ENCODE measurements at places on chromosomes 6 and 20.

- no peak for DNase-seq
Measured at GRCh38 chr20:43751167-43752050, 24.6 kb upstream of the GTSF1L start.

DNA sequence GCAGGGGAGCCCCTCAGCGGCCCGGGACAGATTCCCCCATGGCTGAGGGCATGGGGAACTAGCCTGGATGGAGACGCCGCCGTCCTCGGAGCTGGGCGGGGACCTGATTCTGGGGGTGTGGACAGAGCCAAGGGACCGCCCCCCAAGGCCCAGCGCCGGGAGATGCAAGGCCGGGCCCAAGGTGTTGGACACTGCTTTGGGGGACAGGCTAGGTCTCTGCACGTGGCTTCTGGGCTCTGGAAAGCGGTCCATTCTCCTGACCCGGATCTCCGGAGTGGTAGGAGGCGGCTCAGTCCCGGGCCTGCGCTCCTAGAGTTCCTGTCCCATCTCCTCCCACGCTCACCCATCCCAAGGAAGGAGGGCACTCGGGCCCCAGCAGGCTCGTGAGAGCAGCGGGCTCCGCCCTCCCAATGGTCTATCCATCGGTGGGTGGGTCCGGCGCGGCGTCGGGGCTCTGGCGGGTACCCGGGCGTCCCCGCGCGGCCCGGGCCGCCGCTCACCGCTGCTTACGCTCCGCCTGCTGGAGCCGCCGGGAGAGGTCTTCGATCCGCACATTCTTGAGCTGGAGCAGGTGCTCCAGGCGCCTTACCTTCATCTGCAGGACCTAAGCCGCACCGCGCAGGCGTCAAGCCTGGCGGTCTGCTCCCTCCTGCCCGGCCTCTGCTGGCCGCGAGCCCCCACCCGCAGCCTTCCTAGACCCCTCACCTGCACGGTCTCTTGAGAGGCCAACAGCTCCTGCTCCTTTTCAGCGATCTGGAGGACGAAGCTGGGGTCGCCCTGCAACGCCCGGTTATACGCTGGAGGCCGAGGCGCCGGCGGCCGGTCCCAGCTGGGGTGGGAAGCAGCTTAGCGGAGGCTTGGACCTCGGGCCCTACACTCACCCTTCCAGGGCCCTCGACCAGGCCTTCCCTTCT is 3.3 kb downstream of the SPEF1 start:
- no peak for DNase-seq

- no peak for DNase-seq
Measured at GRCh38 chr6:139439349-139439748, 64.9 kb upstream of the CITED2 start.

GRCh38 chr6:44805238-44805846 is 417.8 kb downstream of the CDC5L start:
- no peak for DNase-seq

GRCh38 chr20:62776692-62777527 is 19.4 kb upstream of the MRGBP start:
- DNase-seq, result peak; percentile 30

DNA sequence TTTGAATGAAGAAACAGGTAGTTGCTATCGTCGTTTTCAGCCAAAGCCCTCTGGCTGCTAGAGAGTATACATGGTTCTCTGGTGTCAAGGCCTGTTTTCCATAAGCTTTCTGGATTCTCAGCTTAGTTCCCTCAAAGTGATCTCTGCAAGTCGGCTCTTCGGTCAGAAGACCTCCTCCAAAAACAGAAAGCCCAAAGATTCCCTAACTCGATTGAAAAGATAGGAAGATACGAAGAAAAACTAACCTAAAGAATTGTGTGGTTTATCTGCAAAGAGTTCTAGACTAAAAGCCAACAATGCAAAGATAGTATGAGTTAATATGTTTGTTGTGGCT is 545 bp upstream of the ASCC3 start:
- no peak for DNase-seq

DNA sequence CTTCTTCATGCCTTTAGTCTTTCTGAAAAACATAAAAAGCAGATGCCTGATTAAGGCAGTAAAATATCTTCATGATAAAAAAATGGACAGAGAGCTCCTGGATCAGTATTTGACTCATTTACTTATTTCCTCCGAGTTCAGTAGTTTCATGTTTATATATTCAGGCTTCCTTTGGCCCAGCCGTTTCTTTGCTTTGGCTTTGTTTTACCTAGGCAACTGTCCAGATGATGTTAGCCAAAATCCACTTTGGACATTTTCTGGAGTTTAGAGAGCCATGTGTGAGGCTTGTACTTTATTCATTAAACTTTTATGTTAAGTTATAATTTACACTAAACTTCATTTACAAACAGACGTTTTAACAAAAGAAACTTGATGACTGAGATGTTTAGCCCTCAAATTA is 307.1 kb upstream of the RSPO3 start:
- DNase-seq, result peak; percentile 19

DNA sequence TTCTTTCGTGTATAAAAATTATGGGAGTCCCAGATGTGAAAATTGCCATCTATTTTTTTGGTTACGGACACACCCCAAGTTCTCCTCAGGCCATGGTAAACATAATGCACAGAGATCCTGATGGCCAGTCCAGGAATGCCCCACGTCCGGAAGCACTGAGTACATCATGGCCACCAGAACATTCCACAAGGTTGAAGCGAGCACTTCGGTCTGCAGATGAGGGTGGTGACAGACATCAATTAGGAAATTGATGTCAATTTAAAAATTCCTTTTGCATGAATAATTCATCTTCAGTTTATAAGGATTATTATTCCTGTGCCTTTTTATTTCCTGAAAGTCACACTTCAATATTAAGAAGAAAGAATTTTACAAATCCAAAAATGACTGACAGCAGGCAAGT is 13.2 kb upstream of the EXOC2 start:
- no peak for DNase-seq

DNA sequence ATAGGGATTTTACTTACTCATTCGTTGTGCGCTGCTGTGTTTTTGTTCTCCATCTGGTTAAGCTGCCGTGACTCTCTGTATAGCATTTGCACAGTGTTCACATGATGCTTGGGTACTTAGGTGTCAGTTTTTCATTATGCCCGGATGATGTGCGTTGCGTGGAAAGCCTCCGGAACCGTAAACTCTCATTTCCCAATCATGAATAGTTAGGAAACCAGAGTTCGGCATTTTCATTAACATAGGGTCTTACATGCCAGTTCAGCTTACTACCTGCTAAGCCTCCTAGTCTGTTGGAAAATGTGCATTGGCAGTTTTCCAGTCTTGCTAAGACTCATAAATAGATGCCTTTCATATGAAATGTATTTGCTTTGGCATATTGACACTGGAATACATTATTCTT is 483.4 kb upstream of the FLRT3 start:
- DNase-seq, result no peak

DNA sequence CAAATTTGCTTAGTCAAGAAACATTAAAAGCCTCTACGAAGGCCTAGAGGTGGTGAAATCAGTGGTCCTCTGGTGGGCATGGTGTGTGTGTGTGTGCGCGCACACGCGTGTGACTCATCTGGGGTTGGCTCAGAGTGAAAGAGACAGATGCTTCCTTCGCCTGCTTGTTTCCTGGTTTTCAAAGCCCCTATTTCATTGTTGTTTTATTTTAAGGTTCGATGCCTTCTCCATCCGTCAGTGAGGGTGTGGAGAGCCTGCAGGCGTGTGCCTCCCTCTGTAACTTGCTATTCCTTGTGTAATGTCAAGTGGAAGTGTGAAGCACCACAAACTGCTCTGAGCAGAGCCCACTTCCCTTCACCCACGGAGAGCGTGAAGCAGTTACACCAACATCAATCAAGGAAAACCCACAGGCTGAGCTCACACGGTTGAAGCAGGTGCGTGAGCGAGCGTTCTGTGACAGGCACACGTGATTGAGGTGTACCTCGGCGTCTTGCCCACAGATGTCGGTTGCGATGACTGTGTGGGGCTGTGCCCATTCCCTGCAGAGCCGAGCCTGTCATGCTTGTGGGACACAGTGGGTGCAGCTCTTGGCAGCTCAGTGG is 233.9 kb downstream of the PRL start:
- DNase-seq, result no peak

DNA sequence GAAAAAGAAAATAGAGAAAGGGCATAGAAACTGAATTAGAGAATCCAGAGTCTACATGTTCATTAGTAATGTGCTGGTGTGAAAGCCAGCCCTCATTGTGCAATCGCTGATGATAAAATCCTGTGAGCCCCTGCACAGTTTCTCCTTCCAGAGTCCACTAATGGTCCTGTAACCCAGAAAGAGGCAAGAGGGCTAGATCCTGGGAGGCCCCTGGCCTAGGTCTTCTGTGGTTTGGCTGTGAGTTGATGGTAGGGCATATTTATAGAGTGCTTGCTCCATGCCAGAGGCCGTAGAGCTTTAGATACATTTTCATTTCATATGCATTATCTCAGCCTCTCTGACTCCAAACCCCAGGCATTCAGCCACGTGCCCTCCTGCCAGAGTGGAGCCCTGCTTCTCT is 94.9 kb upstream of the MTHFD1L start:
- DNase-seq, result no peak

DNA sequence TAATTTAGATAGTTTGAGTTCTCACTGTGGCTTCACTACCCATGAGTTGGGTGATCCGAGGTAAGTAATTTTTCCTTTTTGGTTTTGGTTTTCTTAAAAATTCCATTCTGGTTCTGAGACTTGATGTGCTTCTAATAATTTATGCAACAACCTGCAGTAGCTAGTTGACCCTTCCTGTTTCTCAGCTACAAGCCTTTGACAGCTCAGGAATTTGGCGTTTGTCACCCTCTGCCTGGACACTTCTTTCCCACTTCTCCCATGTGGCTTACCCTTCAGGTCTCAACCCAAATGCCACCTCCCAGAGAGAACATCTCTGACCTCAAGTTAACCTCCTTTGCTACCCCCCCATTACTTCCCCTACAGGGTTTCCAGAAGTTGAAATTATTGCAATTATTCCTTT is 49.7 kb upstream of the TSHZ2 start:
- DNase-seq, result no peak

DNA sequence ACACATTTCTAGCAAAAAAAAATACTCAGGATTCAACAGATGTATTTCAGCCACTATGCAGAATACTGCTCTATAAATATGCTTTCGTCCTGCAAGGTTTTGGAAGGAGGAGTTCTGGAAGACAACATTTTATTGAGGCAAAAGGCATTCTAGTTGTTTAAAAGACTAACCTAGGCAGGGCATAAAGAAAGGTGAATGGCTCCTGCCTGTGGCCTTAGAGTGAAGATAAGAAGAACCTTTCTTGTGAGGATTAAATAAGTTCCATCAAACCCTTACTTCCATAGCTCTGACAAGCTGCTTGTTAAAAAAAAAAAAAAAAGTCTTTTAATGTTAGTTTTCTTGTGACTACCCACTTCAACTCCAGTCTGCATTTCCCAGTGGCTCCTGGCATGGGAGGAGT is 139.8 kb downstream of the ADGRB3 start:
- DNase-seq, result no peak

DNA sequence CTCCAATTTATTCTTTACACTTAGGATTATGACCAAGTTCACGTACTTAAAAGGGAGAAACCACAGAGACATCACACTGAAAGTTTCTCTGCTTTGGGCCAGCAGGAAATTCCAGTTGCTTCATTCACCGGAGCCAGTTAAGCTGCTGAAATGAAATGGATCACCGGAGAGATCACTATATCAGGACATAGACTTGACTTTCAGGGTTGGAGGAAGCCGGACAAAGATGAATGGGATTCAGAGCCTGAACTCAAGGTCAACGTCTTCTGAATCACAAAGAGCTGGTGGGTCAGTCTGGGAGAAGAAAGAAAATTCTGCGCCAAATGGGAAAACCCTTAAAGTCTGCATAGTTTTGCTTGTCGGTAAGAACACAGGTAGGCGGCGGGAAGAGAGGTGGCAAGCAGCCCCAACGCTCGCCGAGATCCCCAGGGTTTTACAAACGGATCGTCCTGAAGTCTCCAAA is 81.9 kb upstream of the CCDC28A start:
- DNase-seq, result peak; percentile 28

GRCh38 chr6:135622081-135622480 is 124.5 kb upstream of the AHI1 start:
- DNase-seq, result no peak

- no peak for DNase-seq
Measured at GRCh38 chr6:70738028-70738427, 70.3 kb downstream of the SMAP1 start.

DNA sequence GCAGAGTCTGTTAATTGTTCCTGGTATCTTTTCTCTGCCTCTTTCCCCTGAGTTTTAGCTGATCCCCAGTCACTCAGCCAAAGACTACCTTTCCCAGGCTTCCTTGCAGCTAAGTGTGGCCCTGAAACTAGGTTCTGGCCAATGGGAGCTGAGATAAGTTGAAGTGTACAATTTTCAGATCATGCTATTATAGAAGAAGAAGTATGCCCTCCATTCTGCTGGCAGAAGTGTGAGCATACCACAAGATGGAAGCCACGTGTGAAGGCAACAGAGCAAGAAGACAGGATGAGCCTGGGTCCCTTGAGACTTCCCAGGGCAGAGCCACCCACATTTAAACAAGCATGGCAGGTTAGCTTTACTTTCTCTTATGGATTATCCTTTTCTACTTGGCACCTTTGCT is 273.2 kb downstream of the HIVEP2 start:
- DNase-seq, result no peak

DNA sequence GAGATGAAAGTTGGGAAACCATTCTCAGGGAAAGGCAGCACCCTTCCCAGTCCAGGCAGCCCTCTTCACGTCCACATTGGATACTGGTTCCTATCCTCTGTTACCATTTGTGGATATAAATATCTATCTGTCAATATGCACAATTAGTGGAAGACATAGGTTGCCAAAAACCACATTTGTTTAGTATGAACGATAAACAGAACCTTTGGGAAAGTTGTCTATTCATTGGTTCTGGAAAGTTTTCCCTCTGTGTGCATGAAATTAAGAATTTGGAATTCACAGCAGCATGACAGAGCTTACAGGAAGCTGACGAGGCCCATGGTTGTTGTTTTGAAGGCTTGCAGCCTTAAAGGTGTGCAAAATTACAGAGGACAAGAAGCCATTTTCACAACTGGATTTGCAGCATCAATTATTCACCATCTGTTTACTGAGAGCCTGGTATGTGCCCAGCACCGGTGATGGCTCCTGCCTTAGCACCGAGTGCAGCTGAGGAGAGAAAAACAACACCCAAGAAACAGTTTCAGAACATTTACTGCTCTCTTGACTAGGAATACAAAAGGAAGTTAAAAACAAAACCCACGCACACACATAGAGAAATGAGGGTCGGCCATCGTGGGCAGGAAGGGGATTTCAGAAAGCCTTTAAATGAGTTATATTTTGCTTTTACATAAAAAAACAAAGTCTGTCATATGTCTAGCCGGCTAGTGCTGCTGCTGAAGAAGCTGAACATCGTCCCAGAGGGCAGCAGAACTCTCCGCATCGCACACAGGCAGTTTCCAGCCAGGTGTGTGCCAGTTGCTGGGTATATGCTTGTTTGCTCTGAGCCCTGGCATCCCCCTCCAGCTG is 319.6 kb downstream of the FARS2 start:
- no peak for DNase-seq
